GM04504 (cell line): ENCODE measurements at places on chromosomes 2 and 18.

DNA sequence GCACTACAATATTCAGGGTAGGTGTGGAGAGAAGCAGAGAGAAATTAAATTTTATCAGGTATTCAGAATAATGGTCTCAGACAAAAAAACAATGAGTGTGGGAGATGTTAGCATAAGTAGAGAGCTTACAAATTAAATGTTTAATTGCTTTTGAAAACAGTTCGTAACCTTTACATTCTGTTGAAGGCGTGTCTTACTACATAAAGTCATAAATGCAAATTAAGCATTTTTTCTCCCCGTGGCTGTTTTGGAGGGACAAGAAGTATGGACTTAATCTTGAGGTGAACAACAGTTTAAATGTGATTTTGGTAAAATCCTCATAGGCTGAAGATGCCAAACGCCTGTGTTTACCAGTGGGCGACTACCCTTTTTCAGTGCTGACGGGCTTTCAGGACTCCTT is 55.8 kb downstream of the OXER1 start:
- DNase-seq = no peak

DNA sequence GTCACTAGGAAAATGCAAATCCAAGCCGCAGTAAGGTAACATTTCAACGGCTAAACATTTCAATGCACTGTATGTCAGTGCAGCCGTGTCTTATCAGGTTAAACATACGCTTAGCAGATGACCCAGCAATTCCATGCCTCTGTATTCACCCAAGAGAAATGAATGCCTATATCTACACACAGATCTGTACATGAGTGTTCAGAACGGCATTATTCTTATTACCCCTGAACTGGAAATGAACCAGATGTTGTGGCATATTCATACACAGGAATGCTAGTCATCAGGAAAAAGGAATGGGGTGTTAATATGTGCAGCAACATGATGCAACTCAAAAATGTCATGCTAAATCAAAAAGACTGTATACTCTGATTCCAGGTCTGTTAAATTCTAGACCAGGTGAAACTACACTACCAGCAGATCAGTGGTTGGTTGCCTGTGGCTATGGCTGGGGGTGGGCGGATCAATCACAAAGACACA is 80.4 kb upstream of the RPL31 start:
- peak; percentile 32 for DNase-seq

GRCh38 chr18:51862051-51862715 is 477.8 kb upstream of the DCC start:
- DNase-seq = no peak

DNA sequence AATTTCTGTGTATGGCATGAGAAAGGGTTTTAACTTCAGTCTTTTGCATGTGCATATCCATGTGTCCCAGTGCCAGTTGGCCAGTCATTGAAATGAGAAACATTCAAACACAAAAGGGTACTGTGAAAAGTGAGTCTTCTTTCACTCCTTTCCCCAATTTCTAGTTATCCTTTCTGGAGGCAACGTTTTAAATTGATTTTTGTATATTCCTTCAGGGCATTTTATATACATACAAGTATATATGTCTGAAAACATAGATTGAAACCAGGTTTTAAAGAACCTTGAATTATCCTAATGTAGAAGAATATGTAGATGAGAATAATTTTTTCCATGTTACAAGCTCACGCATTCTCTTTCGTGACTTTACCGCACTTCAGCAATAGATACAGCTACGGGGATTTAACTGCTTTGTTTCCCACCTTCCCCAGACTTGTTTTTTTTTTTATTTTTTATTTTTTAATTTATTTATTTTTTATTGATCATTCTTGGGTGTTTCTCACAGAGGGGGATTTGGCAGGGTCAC is 18.8 kb downstream of the DDX1 start:
- no peak for DNase-seq
